ENCODE measurements at places on chromosomes 1 and 21. TPM values are rescaled to one million over a fixed set of nuclear protein-coding genes. Genes with fewer than 3 reads are reported as not detected.
A peak's percentile ranks its signal among the peaks of the same experiment; 100 is the strongest.

Gene RNU1-4
- total RNA-seq = under 0.01 TPM

Gene CA6
- not detected for total RNA-seq

Gene PTCH2
- total RNA-seq = not detected

Gene PLA2G2F
- total RNA-seq = not detected

Gene OR10Z1
- total RNA-seq = not detected

Gene CELA3B
- total RNA-seq = not detected

Gene CDC42
- 111 TPM for total RNA-seq

Gene TMIGD3
- 2.4 TPM for total RNA-seq

Gene LCE3E
- total RNA-seq = not detected

Gene OR14K1
- total RNA-seq = not detected

Gene PDE9A
- total RNA-seq = 2.2 TPM

DNA sequence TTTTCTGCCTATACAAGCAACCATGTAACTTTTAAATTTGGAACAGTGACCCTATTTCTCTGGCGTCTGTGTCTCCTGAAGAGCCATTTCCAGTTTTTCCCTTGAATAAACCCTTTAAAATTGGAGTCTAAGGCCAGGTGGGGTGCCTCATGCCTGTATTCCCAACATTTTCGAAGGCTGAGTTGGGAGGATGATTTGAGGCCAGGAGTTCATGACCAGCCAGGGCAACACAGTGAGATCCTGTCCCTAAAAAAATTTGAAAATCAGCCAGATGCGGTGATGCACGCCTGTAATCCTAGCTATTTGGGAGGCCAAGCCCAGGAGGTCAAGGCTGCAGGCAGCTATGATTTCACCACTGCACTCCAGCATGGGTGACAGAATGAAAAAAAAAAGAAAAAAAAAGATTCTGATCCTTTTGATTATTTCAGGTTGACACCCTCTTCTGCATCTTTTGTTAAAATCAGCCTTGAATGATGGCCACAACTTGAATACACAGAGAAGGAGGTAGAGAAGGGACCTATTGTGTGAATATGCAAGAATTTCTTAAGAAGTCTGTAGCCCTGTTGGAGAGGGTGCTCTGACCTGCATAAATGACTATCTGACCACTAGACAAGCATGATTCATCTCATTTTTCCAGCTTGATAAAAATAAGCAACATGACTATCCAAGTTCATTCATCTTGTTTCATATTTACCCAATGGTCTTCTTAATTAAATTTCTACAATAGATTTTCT lies 40.2 kb upstream of the PARP1 start:
- DNase-seq = no peak

DNA sequence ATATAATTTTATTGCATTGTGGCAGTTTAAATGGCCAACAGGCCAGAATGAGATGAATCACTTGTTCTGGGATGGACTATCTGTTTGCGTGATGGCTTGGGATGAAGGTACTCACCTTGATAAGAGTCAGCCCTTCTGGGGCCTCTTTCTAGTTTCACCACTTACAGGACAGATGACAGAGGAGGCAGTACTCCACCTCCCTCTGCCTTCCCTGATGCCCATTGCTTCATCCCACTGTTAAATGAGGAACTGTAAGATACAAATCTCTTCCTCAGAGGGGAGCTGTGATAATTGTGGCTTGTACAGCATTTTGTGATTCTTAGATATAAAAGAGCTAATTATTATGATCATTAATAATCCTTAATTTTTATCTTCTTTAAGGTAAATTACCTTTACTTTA lies 3.7 kb upstream of the TCHH start:
- DNase-seq = no peak

- no peak for DNase-seq
Observed at GRCh38 chr21:25115021-25115420, 492.3 kb downstream of the MRPL39 start.

DNA sequence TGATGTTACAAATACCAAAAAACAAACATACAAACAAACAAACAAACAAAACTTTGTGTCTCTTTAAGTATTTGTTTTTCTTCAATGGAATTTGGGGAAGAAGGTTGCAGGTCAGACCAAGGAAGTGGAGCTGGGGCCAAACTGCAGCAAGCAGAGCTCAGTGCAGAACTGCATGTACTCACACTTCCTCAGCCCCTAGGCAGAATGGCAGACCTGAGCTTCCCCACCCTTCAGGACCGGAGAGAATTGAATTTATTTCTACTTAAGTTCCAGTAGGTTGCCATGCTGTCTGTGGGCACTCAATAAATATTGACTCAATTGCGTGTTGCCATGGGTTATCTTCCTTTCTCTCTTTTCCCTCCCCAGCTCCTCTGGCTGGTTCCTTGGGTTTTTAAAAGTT lies 173.6 kb downstream of the PTGER3 start:
- no peak for DNase-seq

DNA sequence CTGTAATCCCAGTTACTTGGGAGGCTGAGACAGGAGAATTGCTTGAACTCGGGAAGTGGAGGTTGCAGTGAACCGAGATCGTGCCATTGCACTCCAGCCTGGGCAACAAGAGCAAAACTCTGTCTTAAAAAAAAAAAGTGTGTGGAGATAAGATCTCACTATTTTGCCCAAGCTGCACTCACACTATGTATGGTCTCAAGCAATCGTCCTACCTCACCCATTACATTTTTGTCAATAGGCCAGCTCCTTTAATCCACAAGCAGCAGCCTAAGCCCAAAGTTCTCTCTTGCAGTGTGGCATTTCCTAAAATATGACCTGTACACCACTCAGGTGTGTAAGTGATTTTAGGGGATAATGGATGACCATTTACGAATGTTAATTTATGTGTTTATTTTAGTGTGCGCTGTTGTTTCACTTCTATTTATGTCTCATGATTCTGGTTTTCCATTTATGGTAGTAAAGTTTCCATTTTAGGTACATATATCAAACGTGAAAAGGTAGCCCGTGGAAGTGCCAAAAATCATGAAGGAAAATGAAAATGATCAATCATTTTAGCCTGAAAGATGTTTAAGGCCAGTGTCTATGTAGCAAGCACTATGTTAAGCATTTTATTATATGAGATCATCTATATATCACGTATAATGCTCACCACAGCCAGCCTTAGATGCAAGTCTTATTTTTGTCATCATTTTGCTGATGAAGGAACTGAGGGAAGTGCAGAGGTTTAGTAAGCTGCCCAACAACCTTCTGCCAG lies 5.6 kb downstream of the LCK start:
- DNase-seq = no peak

DNA sequence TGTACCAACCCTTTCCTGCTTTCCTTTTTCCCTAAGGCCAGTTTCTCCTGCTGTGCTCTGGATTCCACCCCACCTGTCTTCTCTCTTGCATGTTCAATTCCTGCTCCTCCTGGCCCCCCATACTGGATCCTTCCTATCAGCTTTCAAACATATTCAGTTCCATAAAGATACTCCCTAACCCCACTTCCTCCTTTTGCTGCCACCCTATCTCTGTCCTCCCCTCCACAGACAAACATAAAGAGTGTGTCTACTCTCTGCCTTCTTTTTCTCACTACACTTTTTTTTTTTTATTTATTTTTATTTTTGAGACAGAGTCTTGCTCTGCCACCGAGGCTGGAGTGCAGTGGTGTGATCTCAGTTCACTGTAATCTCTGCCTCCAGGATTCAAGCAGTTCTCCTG lies 16.9 kb upstream of the RPF1 start:
- DNase-seq = no peak

DNA sequence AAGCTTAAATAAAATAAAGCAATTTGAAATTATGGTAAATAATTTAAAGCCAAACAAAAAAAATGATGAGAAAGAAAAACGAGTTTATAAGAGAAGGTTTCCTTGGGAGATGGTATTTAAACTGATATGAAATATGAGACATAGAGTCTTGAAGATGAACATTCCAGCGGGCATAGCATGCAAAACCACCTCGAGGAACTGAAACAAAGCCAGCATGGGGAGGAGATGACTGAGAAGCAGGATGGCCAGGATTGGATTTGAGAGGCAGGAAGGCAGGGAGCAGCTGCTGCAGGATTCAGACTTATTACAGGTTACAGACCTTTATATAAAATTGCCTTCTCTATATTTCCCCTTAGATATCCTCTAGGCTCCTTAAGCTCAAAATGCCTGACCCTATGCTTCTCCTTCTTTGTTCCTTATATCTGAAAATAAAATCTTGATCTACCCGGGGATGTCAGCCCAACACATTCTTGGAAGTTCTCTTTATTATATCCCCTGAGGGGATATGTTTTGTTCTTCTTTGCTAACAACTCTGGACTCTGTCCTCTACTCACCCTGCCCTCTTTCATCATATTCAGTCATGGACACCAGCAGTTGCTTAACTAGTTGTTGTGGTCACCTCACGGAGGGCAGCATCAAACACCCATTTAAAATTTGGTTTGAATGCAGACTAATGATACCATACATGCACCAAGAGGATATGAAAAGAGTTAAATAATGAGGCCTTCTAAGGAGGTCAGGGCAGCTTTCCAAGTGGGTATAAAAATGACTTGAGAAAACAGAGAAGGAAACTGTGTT lies 719.1 kb upstream of the B3GALT2 start:
- DNase-seq = no peak

DNA sequence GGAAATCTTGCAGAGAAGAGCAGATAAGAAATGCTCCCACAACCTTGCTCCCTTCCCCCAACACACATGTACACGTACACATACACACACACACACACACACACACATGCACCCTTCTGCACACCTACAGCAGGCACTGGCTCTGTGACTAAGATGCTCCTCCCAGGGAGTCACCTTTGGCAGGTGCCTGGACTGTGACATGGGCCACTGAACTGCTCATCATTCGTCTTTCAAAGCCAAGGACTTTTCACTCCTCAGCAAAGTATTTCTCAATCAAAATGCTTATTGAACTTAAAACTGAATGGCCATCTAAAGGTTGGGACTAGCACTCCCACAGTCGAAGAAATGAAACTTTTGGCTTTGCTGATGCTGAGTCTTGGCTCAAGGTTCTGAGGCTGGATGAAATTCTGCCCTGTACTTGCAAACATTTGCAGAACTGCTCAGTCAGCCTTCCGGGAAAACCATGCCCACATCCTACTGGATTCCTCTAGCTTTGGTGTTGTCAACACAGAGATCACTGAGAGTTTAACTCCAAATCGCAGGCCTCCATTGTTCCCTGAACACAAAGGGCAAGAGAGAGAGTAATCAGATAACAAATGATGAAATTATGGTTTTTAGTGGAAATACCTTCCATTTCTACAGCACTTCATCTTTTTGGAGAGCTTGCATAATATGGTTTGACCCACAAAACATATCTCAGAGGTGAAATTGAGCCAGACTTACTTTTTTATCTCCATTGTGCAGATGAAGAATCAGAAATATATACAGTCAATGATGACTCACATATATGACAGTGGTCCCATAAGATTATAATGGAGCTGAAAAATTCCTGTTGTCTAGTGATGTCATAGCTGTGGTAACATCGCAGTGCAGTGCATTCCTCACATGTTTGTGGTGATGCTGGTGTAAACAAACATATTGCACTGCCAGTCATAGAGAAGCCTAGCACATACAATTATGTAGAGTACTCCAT lies 72.4 kb upstream of the BCAR3 start:
- no peak for DNase-seq

GRCh38 chr1:6582370-6582769 lies 2.6 kb downstream of the ZBTB48 start:
- no peak for DNase-seq

DNA sequence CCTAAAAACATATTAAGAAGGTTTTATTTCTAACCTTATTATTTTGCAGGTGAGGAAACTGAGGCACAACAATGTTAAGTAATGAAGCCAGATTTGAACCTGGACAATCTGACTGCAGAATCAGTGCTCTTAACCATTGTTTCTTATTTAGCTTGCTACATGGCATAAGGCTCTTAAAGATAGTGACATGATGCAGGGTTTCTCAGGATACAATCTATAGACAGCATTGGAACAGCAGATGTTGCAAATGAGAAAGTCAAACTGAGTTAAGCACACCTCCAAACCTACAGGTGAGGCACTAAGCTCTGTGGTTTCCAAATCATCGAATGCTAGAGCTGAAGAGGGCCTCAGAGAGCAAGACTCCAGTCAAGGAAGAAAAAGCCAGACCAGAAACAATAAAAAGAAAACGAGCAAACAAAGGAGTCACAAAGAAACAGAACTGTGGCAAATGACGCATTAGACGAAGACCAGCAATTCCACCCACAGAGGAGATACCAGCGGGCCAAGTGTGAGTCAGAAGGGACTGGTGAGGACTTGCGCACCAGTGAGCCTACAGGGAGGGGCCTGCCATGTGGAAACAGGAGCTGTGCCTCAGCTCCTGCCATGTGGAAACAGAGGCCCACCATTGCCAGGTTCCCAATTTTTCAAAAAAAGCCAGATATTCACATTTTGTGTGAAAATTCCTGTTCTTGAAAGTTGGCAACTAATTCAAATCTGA lies 14.4 kb downstream of the CD58 start:
- DNase-seq = peak; percentile 64

DNA sequence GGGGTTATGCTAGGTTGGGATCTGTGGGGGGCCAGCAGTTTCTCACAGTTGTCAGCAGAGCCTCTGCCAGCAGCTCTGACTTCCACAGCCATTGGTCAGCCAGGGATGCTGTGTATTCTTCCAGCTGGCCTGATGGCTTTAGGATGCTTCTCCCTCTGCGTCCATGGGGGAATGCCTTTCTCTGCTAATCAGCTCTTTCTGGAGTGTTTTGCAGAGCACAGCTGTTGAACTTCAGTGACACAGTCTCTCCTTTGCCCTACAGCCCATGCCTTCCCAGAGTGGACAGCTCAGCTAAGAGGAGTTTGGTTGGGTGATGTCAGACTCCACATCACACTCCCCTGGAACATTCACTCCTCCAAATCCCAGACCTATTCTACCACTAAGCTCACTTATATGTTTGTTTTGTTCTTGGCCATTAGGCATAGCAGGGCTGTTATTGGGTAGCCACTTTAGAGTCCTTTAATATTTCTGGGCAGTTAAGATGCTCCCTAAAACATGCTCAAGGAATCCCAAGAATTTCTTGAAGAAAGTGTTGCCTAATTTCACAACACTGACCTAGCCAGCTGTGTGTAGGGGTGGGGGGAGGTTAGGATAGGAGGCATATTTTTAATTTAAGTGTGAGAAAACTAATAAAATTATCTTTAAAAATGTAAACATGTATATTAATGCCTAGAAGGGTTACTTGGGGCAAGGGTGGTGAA lies 75.3 kb upstream of the KIAA0040 start:
- DNase-seq = no peak

DNA sequence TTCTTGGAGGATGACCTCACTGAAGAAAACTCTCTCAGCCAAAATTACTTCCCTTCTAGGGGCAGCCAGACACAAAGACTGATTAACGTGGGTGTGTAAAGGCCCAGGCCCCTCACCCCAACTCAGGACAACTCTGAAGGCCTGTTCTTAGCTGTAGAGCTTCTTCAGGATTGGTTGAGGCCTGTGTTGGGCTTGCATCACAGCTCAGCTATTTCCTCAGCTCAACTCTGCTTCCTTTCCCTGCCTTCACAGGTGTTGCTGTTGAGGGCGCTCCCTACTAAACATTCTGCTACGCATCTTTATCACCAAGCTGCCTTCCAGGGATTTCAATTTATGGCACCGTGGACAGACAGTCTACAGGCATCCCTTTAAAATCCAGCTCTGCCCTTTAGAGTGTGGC lies 36.8 kb downstream of the MAB21L3 start:
- DNase-seq = no peak
